Activated CD4-positive, alpha-beta T cell treated with anti-CD3 and anti-CD28 coated beads, Interleukin-2, Interleukin-4, amounts not matched to agents 100 ng/mL and 50 ng/mL, durations not matched to agents 16 hours and 8 hours (primary cell): ENCODE measurements at places on chromosomes 12 and 14.

DNA sequence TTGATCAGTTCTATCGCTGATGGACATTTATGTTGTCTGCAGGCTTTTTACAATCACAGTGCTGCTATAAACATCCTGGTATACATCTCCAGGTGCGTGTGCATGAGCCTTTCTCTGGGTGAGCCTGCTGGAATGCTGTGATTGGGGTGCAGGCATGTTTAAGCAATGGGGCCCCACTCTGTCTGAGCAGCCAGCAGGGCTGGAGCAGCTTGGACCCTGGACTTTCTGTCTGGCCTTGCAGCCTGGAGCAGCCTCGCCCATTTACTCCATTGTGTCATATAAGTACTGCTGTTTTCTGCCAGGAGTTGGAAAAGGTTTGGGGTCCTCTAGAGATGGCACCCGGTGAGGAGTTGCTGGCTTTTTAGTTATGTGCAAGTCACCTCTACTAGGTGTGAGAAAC is 199.0 kb downstream of the KIF26A start:
- DNase-seq: no peak

DNA sequence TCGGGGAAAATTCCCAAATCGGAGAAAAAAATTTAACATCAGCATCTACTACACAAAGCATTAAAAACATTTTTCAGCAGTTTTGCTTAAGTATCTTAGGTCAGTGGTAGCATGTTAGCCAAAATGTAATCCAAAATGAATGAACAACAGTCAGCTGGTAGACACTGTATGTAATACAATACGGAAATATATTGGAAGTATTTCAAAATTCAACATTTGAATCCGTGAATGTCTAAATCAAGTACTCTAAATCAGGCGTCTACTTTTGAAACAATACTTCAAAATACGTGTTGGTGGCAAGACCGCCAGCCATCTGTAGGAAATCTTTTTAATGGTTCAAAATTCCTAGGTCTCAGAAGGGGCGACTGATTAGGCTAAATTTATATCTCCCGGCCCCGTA is 1.1 kb downstream of the SCAF11 start:
- no peak for DNase-seq

DNA sequence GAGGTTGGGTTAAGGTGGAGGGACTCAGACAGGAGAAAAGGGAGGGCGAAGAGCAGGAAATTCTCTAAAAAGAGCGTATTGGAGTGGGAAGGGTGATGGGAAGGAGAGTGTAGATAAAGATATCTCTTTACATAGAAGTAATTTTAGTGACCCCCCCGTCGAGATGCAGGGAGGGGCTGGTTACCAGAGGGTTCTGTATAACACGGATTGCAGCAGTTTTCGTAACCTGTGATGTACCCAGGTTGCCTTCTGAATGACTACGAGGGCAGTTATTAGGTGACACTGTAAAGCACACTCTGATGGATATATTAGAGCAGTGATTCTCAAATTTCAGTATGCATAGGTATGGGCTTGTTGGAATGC is 443 bp downstream of the DNAL1 start:
- DNase-seq: no peak

DNA sequence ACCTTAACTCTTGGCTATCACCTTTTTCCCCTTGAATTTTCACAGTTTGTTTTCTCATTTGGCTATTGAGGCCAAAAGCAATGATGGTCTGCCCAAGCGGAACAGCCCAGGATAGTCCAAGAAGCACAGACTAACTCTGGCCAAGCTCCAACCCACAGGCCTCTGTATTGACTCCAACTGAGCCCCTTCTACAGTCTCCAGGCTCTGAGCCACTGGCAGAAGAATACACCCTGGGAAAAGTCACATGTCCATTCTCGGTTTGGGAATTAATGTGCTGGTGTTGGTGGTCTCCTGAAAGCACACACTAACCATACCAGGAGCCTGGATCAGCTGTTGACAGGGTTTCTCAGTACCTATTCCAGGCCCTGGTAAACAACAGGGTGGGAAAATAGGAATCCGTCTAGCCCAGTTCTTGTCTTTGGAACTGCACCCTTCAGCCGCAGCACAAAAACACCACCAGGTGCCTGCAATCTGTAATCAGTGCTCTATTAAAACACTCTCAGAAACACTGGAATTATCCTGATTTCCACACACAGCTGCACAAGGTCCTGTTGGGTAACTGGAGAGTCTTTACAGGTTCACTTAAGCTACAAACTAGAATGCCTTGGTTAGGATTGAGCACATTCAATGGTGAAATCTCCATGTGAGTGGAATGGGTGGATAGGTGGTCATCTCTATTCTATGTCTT is 63.6 kb downstream of the STXBP6 start:
- DNase-seq: no peak

DNA sequence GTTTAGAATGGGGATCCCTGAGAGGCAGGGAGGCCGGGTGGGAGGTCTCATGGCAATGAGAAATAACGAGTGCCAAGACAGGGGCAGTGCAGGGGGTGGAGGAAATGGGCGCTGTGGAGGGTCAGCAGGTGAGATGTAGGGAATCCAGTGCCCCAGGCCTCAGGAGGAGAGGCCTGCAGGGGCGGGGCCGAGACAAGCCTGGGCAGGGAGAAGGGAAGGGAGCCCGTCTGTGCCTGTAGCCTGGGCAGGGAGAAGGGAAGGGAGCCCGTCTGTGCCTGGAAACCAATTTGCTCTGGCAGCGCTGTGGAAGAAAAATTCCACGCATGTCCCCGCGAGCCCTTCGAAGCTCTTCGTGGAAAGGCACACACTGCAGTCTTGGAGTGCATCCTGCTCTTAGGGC is 10.6 kb upstream of the NCOR2 start:
- DNase-seq: no peak

- no peak for DNase-seq
These were observed 10.2 kb downstream of the TPCN1 start for GRCh38 chr12:113231235-113232088.

- no peak for DNase-seq
These were observed 125.5 kb upstream of the NUDT4 start for GRCh38 chr12:93252221-93252620.

DNA sequence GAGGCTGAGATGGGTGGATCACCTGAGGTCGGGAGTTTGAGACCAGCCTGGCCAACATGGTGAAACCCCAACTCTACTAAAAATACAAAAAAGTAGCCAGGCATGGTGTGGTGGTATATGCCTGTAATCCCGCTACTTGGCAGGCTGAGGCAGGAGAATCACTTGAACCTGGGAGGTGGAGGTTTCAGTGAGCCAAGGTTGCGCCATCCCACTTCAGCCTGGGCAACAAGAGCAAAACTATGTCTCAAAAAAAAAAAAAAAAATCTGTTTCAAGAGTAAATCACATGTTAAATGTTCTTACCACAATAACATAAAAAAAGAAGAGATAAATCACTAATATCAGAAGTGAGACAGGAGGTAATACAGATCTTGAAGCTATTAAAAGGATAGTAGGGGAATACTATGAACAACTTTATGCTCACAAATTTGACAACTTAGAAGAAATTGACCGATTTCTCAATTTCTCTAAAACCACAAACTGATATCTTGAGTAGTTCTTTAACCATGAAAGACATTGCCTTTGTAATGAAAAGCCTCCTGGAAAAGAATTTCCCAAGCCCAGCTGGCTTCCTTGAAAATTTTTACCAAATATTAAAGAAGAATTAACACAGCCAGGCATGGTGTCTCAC is 37.7 kb downstream of the TAOK3 start:
- no peak for DNase-seq

- no peak for DNase-seq
These were observed 21.7 kb upstream of the P2RX4 start for GRCh38 chr12:121188227-121188626.
